ENCODE measurements at places on chromosomes 11 and 22. TPM values are rescaled to one million over a fixed set of nuclear protein-coding genes. Genes with fewer than 3 reads are reported as not detected.

The SLC29A2 gene
- total RNA-seq: 8.5 TPM

The MRGPRE gene
- total RNA-seq: not detected

DNA sequence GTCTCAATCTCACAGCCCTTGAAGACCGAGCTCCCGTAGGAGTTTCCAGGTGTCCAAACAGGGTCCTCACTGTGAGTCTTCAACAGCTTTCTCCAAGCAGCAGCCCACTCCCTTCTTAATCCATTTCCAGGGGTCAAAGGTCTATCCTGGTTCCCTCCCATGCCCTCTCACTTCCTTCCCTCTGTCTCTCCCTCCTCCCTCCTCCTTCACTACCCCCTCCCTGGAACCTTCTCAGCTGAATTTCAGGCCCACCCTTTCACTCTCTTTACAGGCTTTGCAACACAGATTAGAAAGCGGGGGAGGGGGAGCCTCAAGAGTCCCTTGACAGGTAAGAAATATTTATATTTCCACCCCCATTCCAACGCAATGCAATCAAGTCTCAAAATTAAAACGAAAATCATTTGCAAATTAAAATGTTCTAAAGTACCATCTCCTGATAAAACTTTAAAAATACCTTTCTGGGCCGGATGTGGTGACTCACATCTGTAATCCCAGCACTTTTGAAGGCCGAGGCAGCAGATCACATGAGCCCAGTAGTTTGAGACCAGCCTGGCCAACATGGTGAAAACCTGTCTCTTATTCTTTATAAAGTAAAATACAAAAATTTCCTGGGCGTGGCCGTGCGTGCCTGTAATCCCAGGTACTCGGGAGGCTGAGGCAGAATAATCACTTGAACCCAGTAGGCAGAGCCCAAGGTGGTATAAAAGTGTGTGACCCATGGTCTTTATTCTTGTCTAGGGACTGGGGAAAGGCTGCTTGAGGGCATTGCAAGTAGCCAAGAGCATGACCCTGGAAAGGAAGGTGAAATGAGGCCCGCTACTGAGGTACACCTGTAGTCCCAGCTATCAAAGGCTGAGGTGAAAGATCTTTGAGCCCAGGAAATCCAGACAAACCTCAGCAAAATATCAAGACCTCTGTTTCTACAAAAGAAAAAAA lies 865 bp upstream of the ZNF280A start:
- DNase-seq: no peak

The FUT4 gene
- total RNA-seq: 7.6 TPM

DNA sequence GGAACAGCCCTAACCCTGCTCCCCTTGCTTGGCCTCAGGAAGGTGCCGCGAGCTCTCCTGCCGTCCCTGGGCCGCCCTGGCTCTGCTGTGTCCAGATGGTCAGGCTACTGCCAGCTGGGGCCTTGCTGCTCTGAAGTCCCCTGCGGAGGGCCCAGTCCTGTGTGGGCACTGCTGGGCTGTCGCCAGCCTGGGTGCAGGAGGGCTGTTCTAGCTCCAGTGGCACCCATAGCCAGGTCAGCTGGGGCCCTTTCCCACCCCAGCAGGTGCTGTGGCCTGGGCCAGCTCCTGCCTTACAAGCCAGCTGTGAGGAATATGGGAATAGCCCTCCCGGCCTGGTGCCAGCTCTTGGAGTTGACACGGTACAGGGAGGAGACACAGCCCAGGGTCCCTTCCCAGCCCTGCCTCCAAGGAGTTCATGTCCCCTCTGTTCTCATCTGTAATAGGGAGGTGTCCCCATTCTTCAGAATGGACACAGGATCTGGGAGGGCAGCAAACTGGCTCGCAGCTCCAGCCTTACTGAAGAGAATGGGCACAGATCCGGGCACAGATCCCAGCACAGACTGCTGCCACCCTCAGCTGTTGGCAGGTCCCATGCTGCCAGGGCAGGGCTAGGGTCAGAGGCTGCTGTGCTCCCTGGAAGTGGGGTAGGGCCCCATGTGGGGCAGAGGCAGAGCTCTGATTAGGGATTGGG lies 3.9 kb downstream of the DERL3 start:
- DNase-seq: no peak

The PLA2G3 gene
- total RNA-seq: not detected

DNA sequence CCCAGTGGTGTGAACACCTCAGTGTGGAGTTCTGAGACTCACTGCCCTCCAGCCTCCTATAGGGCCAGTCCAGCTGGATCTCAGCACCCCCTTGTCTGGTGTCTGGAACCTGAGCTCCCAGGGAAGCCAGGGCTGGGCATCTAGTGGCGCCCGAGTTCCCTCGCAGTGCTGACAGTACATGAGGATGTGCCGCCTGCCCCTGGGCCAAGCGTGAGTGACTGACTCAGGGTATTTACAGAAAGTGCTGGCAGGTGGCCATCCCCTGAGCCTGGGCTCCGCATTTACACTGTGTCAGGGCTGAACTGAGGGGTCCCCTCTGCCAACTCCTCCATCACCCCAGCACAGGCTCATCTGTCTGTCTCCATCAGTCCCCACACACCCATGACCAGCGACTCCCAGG lies 185.3 kb downstream of the BRD1 start:
- DNase-seq: no peak

The SCGB1D1 gene
- total RNA-seq: not detected

DNA sequence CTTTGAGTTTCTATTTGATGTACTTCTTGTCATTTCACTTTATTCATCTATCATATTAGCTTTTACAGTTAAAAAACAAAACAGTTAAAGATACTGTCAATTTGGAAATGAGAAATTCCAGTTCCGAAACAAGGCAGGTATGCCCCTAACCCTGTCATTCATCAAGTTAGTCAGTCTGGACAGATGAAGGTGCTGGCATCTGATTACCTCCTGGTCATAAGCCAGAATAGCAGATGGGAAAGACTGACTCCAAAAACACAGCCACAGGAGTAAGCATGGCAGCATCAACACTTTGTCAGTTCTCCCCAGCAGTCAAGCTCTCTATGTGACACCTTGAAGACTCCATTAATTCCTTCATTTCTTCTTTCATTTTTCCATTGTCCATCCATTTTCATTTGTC lies 4.3 kb downstream of the LRRC51 start:
- DNase-seq: no peak

The PSMA1 gene
- 344 TPM for total RNA-seq

The OLFML1 gene
- total RNA-seq: not detected

- DNase-seq: no peak
Observed at GRCh38 chr22:49997251-49997599, 15.3 kb downstream of the IL17REL start.

GRCh38 chr22:25111579-25112517 lies 87.8 kb upstream of the CRYBB3 start:
- no peak for DNase-seq

The TMPRSS13 gene
- 1.4 TPM for total RNA-seq

DNA sequence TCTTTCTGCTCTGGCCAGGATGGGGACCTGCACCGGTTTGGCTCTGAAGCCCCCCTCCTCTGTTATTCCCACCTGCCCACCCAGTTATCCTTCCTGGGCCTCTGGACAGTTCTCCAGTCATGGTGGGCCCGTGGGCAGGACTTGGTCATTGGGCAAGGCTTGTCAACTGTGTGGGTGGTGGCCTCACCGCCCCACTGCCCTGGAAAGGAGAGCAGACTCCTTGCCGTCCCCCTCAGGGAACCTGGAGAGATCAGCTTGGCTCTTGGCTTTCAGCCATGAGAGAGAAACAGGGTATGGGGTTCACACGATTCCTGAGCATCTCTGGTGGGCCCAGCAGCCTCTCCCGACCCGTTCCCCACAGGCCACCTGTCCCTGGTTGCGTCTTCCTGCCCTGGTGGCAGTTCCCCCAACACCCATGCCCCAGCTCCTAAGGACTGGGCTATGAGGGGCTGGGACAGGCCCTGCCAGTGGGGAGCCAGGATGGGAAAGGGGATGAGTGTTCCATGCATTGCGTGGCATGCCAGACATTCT lies 92.3 kb downstream of the MORC2 start:
- DNase-seq: no peak

DNA sequence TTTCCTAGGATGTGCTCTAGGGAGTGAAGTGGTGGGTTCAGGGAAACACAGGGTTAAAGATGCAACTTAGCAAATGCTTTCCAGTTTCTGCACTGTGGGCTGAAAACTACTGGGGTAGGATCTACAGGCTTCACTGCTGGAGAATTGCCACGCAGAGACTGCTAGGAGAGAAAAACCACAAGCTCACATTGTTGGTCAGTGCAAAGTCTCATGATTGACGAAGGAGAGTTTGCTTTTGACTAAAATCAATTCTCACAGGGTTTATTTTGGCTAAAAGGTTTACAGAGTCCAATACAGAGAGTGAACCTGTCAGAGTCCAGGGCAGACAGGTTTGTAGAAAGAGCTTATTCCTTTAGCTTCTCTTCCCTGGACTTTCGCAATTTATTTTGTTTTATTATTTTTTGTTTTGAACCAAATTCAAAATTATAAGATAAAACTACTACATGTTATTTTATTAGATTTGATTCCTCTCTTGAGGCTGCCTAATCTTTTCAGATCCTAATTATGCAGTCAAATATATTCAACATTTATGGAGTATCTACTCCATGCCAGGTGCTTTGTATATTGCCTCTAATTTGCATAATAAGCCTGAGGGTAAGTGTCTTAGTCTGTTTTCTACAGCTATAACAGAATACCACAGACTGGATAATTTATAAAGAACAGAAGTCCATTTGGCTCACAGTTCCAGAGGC lies 64.7 kb downstream of the MTNR1B start:
- no peak for DNase-seq

The MMP1 gene
- not detected for total RNA-seq

GRCh38 chr22:49088801-49089791 lies 738.6 kb downstream of the BRD1 start:
- DNase-seq: peak; percentile 40

The GAB4 gene
- total RNA-seq: not detected

The MYBPC3 gene
- total RNA-seq: not detected

DNA sequence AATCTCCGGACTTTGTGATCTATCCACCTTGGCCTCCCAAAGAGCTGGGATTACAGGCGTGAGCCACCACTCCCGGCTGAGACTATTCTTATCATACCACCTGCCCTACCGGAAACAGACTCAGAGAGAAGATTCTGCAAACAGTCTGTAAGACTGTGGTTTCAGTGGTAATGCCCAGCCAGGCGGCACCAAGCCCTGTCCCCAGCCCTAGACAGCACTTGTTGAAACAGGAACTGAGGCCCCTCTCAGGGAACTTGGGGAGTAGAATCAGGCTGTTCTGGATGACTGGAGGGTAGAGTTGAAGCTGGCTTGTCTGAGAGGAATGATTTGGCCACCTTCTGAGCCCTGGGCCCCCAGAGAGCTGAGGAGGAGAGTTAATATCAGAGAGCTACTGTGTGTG lies 1.3 kb upstream of the INSC start:
- DNase-seq: no peak

GRCh38 chr11:83583757-83584366 lies 297.7 kb upstream of the CCDC90B start:
- DNase-seq: no peak

DNA sequence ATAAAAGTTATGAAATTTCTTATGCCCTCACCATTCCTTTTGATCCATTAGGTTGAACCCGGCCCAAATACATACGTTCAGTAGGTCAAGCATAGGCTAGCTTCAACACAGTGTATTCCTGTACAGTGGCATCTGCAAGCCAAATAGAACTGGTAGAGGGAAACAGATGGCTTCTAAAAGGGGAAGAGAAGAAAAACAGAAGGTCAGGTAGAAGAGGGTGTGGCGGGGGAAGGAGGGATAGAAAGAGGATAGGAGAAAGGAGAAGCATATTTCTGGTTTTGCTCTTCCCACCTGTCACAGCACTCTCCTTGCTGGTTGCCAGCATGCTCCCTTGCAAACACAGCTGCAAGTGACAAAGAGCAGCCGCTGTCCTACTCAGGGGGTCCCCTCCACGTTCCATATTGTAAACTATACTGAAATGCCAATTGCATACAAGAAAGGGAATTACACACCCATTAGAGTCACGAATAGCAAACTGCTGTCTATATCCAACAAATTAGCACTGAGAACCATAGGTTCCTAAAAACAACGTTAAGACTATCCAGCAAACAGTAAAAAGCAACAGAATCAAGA lies 71.8 kb downstream of the PHF21A start:
- DNase-seq: no peak

The TRIM51 gene
- not detected for total RNA-seq

- DNase-seq: no peak
Observed at GRCh38 chr11:121538054-121538453, 85.3 kb upstream of the SORL1-AS1 start.

The KMT5B gene
- total RNA-seq: 22.6 TPM

GRCh38 chr11:78504181-78504580 lies 70.5 kb downstream of the NARS2 start:
- DNase-seq: no peak

The SYCE3 gene
- not detected for total RNA-seq

DNA sequence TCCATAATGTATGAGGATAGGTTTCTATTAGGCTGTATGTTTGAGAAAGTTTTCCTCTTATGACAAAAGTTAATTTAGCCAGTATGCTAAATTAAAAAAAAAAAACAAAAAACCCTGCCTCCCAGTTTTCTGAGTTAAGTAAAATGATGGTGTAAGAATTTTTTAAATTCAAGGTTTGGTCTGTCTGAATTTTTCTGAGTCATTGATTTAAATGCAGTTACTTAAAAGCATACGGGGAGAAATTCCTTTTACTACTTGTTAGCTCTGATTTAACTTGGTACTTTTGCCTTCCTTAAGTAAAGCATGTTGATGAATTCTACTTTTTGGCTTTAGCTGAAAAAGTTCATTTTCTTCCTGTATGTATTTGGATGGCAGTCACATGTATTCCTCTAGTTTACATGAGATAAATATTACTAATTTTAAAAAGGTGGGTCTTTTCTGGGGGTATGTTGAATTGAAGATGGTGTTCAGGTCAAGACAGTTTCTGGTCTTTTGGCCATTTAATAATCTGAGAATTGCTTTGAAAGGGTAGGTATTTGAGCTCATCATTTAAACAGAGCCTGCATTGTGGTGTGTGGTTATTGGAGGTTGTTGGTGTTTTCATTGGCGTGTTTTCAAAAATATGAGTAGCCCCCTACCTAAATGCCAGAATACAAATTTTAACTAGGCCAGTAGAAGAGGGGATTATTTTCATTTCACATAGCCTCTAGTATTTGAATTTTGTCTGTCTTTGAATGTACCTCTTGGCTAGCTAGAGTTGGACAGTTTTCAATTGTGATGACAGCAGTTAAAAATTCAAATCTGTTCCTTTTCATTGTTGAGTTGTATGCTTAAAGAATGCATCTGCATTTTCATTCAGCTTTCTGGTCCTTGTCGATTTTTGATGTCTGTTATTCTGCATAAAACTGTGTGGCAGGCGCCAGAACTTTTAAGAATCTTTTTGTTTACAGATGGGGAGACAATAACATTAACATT lies 64.7 kb downstream of the MTMR3 start:
- DNase-seq: no peak
